ENCODE measurements at places on chromosomes 6 and 20. TPM values are rescaled to one million over a fixed set of nuclear protein-coding genes. Genes with fewer than 3 reads are reported as not detected.

DNA sequence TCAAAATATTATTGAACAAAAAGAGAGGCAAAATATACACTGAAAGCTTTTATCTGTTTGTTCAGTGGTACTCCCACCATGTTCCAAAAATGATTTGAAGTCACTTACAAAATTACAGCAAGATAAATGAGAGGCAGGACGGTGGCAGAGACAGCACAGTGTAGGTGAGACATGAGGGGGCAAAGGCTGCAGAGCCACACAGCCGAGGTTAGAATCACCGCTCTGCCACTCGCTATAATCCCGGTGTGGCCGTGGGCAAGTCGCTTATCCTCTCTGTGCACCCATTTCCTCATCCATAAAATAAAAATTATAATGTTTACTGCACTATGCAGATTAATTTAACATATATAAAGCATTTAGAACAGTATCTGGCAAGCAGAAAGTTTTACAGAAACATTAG, 140.1 kb upstream of the BEND6 start:
- DNase-seq, result no peak

- DNase-seq, result no peak
These were observed 117.4 kb downstream of the BTBD9 start for GRCh38 chr6:38522322-38522721.

GRCh38 chr6:109768485-109768884, 77.4 kb downstream of the FIG4 start:
- DNase-seq, result no peak

- DNase-seq, result no peak
These were observed 36.2 kb downstream of the PXDC1 start for GRCh38 chr6:3715285-3715684.

GRCh38 chr20:59972037-59972801, 14.0 kb downstream of the CDH26 start:
- DNase-seq, result no peak

TBXT gene
- not detected for total RNA-seq

MTFR2 gene
- 4.7 TPM for total RNA-seq

FAM217A gene
- not detected for total RNA-seq

- no peak for DNase-seq
These were observed 30.3 kb downstream of the JAG1 start for GRCh38 chr20:10643560-10643873.

GRCh38 chr20:59334651-59335300, 34.4 kb downstream of the EDN3 start:
- DNase-seq, result no peak

DNA sequence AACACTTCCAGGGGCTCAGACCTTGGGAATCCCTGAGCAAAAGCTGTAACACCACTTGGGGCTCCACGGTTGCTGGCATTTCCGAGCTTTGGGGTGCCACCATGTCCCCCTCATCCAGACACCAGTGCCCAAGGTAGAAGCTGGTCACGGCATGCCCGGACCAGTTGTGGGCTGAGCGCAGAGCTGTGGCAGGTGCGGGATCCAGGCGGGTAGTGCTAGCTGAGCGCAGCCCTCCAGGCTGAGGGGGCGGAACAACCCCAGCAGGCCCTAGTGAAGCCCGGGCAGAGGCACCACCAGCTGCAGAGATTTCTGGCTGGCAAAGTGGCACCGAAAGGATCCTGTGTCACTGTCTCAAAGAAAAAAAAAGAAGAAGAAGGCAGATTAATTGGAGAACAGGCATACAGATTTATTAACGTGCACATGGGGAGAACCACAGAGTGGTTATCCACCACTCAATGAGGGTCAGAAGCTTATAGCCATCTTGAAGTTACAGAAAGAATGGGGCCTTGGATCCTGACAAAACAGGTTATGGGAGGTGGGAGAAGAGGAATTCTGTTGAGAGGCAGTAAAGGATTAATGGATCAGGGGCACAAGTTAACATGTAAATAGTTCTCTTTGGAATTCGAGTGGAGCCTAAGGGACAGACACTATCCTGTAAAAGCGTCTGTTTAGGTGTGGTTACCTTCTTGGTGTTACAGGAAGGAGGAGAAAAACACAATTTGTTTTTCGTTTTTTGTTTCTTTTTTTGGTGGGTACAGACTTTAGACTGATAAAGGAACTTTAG, 107.5 kb downstream of the CD24 start:
- DNase-seq, result no peak

DNA sequence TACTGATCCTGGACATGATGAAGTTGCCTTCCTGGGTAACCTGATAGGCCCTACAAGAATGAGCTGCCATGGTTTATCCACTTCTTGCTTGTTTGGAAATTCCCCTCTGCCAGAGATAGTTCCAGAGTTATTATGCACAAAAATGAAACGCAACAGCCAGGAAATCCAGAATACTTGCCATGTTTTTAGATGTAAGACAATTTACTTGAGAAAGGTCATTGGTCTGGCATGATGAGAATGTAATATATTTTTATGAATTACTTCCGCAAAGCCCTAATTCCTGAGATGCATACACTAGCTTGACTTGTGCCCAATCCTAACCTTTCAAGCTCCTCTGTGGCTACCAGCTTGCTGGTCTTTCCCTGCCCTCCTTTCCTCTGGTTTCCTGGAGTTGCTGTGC, 27.9 kb upstream of the NT5E start:
- DNase-seq, result no peak

GRCh38 chr6:99349171-99350141, at the start of gene FAXC:
FAXC (minus strand) TSS chr6:99349674; CDS start chr6:99349372, 302 bp downstream.
- no peak for DNase-seq

TRIM31 gene
- not detected for total RNA-seq

RPN2 gene
- total RNA-seq, result 97.9 TPM

- DNase-seq, result no peak
These were observed 30.8 kb upstream of the FILIP1 start for GRCh38 chr6:75524322-75524972.

DNA sequence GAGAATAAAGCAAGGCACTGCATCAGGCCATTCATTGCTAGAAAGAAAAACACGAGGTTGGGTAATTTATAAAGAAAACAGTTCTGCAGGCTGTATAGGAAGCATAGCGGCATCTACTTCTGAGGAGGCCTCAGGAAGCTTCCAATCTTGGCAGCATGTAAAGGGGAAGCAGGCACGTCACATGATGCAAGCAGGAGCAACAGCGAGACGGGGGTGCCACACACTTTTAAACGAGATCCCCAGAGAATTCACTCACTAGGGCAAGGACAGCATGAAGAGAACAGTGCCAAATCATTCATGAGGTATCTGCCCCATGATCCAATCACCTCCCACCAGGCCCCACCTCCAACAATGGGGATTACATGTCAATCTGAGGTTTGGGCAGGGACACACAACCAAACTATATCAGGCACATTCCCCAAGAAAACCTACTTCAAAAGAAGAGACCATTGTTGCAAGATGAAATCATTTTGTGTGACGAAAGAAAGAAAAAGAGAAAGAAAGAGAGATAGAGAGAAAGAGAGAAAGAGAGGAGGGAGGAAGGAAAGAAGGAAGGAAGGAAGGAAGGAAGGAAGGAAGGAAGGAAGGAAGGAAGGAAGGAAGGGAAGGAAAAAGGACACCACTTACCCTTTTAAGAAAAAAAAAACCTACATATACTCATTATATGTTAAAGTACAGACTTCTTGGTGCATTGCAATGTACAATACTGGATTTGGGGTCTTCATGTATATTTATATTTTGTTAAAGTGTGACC, 95.9 kb upstream of the PLEKHG1 start:
- no peak for DNase-seq

DNA sequence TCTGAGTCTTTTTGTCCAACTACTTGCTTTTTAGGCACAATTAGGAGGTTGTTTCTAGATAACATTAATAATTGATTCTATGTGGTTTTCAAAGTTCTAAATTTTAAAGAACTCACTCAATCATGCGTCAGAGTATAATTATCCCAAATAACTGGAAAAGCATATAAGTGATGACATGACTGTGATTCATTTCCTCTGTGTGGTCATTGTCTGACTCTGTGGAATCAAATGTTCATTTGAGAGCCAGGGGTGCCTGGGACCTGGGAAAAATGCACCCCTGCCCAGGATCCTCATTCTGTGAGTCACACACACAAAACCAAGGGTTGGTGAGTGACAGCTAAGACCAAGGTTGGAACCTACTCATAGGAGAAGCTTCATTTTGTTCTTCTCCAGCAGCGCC, 127.1 kb upstream of the MLIP start:
- no peak for DNase-seq

ADGRF5 gene
- total RNA-seq, result 17.4 TPM

HCK gene
- total RNA-seq, result 14.9 TPM

- DNase-seq, result no peak
These were observed 33.5 kb downstream of the CYB5R4 start for GRCh38 chr6:83893024-83893423.

GRCh38 chr20:62452475-62453095, 23.2 kb downstream of the GATA5 start:
- no peak for DNase-seq

- no peak for DNase-seq
These were observed 64.8 kb downstream of the CARMIL1 start for GRCh38 chr6:25343984-25344383.

NPEPL1 gene
- 57.6 TPM for total RNA-seq

Data from tibial nerve (tissue), 4 donors.